Astrocyte (in vitro differentiated cells and primary cell): ENCODE measurements at places on chromosomes 4 and X. TPM values are rescaled to one million over a fixed set of nuclear protein-coding genes. Genes with fewer than 3 reads are reported as not detected.
A peak's percentile ranks its signal among the peaks of the same experiment; 100 is the strongest.

CT83 gene
- not detected in 2 replicates for total RNA-seq

CCDC158 gene
- total RNA-seq, result not detected in 2 replicates

DRD5 gene
- not detected in 2 replicates for total RNA-seq

SMARCA1 gene
- 104 and 107 TPM in 2 replicates for total RNA-seq

HSFX3 gene
- not detected in 2 replicates for total RNA-seq

KIAA1210 gene
- not detected in 2 replicates for total RNA-seq

DMP1 gene
- total RNA-seq, result 0.10 and 0.11 TPM in 2 replicates

SLC16A2 gene
- 21.1 and 22.8 TPM in 2 replicates for total RNA-seq

C4orf17 gene
- not detected in 2 replicates for total RNA-seq

BLTP1 gene
- 34.2 and 35.1 TPM in 2 replicates for total RNA-seq

GSTCD gene
- 12.3 TPM in 2 replicates for total RNA-seq

MAGEA2B gene
- 1.2 and 2.9 TPM in 2 replicates for total RNA-seq

PPP4R3C gene
- not detected in 2 replicates for total RNA-seq

CFAP99 gene
- not detected in 2 replicates for total RNA-seq

SPOCK3 gene
- total RNA-seq, result 0.36 and 0.59 TPM in 2 replicates

SPANXC gene
- total RNA-seq, result not detected in 2 replicates

- DNase-seq, result no peak
Observed at GRCh38 chr4:37538931-37539330, 147.2 kb downstream of the RELL1 start.

GRCh38 chr4:8229331-8229975 lies 30.4 kb downstream of the SH3TC1 start:
- no peak for DNase-seq

DNA sequence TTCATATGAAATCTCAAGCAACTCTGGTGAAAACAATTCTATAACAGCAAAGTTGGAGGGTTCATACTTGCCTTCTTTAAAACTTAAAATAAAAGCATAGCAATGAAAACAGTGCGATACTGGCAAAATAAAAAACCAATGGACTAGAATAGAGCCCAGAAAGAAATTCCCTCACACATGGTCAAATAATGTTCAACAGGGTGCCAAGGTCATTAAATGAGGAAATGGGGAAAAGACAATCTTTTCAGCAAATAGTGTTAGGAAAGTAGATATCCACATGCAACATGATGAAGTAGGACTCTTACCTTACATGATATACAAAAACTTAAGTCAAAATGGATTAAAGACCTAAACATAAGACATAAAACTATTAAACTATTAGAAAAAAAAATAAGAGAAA lies 970.2 kb upstream of the AGA start:
- DNase-seq, result no peak

DNA sequence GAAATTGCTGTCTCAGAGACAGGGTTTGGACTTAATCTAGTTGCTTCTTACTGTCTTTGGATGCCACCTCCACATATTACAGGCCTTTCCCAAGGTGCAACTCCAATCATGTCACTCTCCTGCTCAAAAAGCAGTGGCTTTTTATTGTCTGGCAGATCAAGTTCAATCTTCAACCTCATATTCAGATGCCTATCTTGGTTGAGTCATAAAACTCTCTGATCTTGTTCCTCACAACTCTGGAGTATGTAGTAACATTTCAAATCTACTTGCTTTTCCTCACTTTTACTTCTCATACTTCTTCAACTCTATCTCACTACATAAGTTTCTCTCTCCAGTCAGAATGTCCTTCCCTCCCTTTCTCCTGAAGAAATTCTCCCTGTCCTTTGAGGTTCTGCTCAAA lies 180.6 kb downstream of the VSIG4 start:
- no peak for DNase-seq

DNA sequence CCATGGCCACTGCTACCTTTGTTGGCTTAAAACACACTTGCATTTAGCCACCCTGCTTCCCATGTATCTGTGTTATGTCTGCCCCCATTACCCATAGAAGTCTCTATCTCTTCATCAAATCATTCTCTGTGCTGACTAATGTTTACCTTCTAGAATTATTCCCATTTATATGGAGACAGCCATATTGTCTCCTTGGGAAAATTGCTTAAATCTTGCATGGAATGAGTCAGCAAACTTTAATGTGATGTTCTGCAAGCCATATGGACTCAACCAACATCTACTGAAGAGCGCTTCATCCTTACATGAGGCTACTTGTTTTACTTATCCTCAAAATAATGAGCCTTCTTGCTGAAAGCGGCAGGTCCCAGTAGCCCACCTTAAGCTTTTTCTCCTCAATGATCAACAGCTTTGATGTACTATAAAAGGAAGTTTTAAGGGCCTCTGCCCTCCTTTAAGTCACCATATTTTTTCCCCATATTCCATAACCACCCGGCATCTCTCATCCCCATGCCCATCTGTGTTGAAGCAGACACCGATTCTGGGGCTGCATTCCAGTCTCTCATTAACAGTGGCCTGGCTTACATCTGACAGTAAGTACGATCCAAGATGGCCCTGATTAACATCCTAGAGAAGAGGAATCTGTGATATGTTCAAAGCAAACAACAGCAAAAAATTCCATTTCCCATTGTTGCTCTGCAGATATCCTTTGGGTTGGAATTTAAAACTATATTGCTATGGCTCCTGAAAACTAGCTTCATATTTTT lies 130.4 kb downstream of the ARHGAP6 start:
- no peak for DNase-seq

GRCh38 chr4:10183462-10183861 lies 66.9 kb upstream of the WDR1 start:
- no peak for DNase-seq

DNA sequence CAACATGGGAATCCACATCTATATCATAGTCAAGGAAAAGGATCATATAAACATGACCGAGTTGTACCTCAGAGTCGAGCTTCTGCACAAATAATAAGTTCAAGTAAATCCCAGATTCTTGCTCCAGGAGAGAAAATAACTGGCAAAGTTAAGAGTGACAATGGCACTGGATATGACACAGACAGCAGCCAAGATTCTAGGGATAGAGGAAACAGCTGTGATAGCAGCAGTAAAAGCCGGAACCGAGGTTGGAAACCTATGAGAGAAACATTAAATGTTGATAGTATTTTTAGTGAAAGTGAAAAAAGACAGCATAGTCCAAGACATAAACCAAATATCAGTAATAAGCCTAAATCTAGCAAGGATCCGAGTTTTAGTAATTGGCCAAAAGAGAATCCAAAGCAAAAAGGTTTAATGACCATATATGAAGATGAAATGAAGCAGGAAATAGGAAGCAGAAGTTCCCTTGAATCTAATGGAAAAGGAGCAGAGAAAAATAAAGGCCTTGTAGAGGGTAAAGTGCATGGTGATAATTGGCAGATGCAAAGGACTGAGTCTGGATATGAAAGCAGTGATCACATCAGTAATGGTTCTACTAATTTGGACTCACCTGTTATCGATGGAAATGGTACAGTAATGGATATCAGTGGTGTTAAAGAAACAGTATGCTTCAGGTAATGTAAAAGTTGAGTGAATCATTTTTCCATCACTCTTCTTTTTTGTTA lies 50.4 kb downstream of the FABP2 start:
- no peak for DNase-seq

DNA sequence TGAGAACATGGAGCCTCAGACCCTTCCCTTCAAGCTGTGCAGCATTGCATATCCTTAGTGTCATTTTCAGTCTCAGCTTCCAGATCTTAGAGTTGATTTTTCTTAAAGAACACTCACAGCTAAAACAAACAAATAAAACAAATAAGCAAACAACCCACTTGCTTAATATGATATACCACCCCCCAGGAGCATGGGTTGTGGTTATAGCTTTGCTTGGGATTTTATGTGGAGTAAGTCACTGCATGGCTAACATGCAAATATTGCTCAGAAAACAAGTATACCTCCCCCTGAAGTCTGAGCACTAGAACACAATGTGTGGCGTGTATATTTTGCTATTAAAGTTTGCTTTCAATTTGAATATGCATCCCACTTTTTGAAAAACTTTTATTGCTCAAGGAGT lies 78.6 kb downstream of the MGST2 start:
- DNase-seq, result no peak

- no peak for DNase-seq
Observed at GRCh38 chr4:79338148-79338547, 12.3 kb upstream of the NAA11 start.

- DNase-seq, result peak; percentile 60
Observed at GRCh38 chr4:76305971-76306881, at the start of gene STBD1. TSS of gene STBD1 (plus strand) at chr4:76306733. CDS start at chr4:76306770, 37 bp downstream.

GRCh38 chr4:161664740-161665139 lies 499.1 kb downstream of the FSTL5 start:
- no peak for DNase-seq

DNA sequence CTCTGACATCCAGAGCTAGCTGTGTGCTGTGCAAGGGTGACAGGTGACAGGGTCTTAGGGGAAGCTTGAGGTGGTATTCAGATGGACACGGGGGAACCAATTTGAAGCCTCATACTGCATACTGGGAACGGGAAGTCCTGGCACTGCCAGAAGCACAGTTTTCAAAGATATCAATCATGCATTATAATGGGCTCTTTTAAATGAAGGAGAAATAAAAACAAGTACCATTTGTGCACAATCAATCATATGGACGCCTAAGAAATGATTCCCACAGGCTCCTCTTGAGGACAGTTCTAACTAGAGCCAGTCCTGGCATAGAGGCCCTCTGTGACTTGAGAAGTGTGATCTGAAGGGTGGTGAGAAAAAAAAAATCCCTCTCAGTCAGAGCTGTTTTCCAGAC lies 50.9 kb downstream of the TSC22D3 start:
- DNase-seq, result no peak

- no peak for DNase-seq
Observed at GRCh38 chr4:183675625-183676024, 16.5 kb downstream of the TRAPPC11 start.

- DNase-seq, result no peak
Observed at GRCh38 chr4:7383266-7383665, 51.5 kb downstream of the PSAPL1 start.

DNA sequence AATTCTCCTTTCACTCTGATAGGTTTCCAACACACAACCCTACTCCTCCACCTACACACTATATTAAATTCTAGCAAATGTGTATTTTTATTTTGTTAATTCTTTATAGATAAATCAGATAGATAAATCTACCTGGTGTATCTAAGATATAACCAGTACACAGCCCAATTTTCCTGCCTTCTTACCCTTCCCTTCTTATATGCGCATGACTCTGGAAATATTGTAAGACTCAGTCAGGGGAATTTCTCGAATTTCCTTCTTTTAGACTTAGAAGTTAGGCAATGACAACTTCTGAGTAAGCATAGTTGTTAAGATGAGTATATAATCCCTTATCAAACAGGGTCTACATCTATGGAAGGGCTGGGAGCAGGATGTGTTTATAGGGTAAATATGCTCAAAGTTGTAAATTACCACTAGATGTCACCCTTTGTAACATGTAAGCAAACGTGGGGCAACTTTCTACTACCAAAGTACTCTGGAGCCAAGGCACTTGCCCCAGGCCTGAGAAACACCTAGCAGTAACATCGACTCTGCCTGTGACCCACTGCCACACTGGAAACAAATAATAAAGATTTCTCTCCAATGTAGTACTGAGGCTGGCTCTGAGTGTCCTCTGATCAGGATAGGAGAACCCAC lies 444.7 kb downstream of the IQCM start:
- peak; percentile 56 for DNase-seq

GRCh38 chr4:102180046-102180445 lies 165.2 kb downstream of the SLC39A8 start:
- no peak for DNase-seq

GRCh38 chr4:105296672-105297071 lies 150.0 kb downstream of the TET2 start:
- DNase-seq, result no peak

- no peak for DNase-seq
Observed at GRCh38 chr4:73673286-73673685, 53.0 kb upstream of the RASSF6 start.

DNA sequence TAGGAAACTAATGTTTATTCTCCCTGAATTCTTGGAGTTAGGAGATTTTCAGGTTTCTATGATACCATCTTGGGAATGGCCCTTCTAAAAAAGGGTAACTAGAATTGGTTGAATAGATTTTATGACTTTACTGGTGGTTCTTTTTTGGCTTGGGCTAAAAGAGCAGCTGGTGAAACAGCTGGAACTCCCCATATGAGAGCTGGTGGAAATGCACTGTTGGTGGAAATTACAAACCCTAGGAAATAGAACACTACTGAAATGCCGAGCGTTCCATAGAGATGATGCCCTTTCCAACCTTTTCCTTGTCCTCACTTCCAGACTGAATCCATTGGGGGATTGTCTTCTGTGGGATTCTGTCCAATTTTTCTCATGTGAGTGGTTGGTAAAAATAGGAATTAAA lies 139.5 kb downstream of the STIM2 start:
- no peak for DNase-seq

- DNase-seq, result no peak
Observed at GRCh38 chrX:1491851-1492349, 39.2 kb upstream of the ASMTL start.

GRCh38 chrX:153818571-153819383 lies 11.6 kb downstream of the PDZD4 start:
- DNase-seq, result no peak

DNA sequence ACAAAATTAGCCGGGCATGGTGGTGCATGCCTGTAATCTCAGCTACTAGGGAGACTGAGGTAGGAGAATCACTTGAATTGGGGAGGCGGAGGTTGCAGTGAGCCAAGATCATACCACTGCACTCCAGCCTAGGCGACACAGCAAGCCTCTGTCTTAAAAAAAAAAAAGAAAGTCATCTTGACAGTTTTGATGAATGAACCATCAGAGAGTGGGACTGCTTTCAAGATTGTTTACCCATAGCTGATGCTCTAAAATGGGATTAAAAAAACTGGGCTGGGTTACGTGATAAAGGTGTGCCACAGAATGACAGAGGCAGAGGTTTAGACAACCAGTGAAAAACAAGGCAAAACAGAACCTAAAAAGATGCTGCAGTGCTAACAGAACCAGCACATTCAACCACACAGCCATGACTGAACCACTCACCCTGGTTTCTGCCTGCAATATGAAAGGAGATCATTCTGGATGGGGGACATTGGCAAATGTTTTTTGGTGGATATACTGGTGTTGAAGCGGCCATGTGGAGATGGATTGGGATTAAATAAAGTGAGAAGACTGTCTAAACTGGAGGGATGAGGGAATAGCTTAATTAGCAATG lies 22.2 kb downstream of the GPAT3 start:
- no peak for DNase-seq

GRCh38 chr4:88908521-88908920 lies 148.5 kb downstream of the FAM13A start:
- DNase-seq, result no peak
